GM12892 (cell line): ENCODE measurements at places on chromosomes 12 and 14.

DNA sequence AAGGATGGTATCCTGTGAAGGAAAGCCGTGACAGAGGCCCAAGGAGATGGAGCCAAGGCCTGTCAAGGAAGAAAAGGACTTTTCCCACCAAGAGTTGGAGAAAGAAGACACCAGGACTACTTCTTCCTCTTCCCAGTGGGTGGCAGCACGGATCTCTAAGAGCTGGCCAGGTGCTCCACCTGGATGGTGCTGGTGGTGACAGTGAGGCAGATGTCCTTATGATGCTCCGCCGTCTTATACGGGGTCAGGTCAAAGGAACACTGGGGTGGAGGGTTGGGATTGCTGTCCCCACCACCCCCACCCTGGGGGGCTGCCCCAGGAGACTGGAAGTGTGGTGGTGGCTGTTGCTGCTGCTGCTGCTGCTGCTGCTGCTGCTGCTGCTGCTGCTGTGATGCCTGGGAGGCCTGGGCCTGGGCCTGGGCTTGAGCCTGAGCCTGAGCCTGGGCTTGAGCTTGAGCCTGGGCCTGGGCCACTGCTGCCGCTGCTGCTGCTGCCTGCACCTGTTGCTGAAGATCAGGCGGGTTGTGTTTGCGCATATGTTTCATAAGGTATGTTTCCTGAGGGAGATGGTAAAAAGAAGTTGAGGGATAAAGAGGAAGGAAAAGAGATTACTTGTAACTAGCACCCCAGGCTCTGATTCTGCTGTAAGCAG, 4.8 kb upstream of the ING4 start:
- no peak for DNase-seq

DNA sequence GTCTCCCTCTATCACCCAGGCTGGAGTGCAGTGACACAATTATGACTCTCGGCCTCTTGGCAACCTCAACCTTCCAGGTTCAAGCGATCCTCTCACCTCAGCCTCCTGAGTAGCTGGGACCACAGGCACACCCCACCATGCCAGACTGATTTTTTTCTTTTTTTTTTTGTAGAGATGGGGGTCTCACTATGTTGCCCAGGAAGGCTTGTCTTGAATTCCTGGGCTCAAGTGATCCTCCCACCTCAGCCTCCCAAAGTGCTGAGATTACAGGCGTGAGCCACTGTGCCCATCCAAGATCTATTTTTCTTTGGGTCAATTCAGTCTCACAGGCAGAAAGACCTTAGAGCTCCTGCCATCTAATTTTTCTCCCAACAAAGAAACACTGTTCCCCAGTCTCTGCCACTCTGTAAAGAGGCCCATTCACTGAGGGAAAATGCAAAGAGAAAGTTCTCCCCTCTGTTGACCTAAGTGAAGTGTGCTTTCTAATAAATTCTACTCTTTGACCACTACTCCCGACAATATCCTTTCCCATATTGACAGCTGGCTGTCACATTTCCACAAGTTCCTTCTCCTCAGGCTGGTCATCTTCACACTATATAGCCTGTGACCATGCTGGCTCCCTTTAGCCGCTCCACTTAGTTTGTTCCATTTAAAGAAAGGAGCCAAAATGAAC, 23.3 kb downstream of the TMED8 start:
- DNase-seq, result no peak

GRCh38 chr12:80938397-80938796, 663 bp upstream of the LIN7A start:
- no peak for DNase-seq

GRCh38 chr12:130074661-130075406, 87.4 kb upstream of the FZD10 start:
- DNase-seq, result no peak

- no peak for DNase-seq
These were observed 38.4 kb downstream of the AKAP3 start for GRCh38 chr12:4610481-4610880.

DNA sequence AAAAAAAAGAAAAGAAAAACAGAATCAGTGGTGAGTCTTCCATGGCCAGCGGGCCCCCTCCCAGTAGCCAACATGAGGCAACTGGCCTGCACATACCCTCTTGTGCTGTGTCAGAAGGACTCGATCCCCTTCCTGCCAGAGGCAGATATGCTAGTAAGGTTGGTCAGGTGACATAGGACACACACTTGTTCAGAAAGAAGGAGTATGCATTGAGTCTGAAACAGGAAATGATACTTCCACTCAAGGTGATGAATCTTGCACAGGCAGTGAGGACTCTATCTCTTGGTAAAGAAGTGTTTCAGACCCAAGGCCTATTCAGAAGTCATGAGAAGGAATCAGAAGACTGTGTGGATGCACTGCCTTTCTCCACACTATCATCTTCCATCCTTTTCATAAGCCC, 269.7 kb upstream of the FAR2 start:
- DNase-seq, result no peak

GRCh38 chr12:24127919-24128721, 178.7 kb upstream of the SOX5 start:
- DNase-seq, result no peak

- no peak for DNase-seq
These were observed 76.1 kb downstream of the TSHR start for GRCh38 chr14:81031488-81031887.
